CD4-positive, alpha-beta T cell (primary cell): ENCODE measurements at places on chromosomes 16 and 17.
A peak's percentile ranks its signal among the peaks of the same experiment; 100 is the strongest.

- no peak overlapping the region for H3K27ac ChIP-seq
- H3K4me1 ChIP-seq = no peaks in the 10 kb centered on the region
- H3K27me3 ChIP-seq = no peaks in the 10 kb centered on the region
- no peak overlapping the region for H3K4me3 ChIP-seq
- DNase-seq = no peak
These were observed 211.7 kb downstream of the C16orf78 start for GRCh38 chr16:49585143-49585832.

DNA sequence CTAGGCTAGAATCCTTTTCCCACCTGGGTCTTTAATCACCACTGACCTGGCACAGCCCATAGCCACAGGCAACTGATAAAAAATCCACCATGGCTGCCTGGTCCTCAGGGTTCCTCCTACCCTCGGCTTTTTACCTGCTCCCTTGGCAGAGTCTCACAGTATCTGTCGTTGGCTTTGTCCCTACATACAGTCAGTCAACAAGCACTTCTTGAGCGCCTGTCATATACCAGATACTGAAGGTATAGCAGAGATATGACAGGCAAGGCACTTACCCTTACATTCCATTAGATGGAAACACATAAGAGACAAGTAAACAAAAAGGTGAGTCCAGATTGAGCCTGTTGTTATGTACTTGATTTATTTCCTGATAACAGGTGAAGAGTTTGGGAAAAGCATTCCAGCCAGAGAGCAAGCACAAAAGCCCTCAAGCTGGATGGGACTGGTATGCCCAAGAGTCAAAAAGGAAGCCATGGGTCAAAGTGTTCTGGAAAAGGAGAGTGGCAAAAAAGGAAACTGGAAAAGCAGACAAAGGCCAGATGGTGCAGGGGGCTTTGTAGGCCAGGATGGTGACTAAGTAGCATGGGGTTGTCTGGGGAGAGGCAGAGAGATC lies 247.0 kb downstream of the CHD9NB start:
- no peaks in the 10 kb centered on the region for H3K27me3 ChIP-seq
- DNase-seq = no peak
- no peak overlapping the region for H3K4me3 ChIP-seq

- H3K36me3 ChIP-seq = no peaks in the 10 kb centered on the region
- DNase-seq = no peak
- H3K27me3 ChIP-seq = no peaks in the 10 kb centered on the region
- no peak overlapping the region for H3K27ac ChIP-seq
These were observed 9.5 kb upstream of the ADAM11 start for GRCh38 chr17:44749076-44749979.

- H3K4me3 ChIP-seq = no peak overlapping the region
- H3K4me1 ChIP-seq = no peaks in the 10 kb centered on the region
These were observed 126.1 kb upstream of the PLCG2 start for GRCh38 chr16:81652798-81653505.

GRCh38 chr16:46621934-46622676 lies 926 bp upstream of the SHCBP1 start:
- H3K27me3 ChIP-seq = no peaks in the 10 kb centered on the region
- H3K4me1 ChIP-seq = peaks cover 10% of the 10 kb centered on the region
- no peak overlapping the region for H3K27ac ChIP-seq
- no peaks in the 10 kb centered on the region for H3K36me3 ChIP-seq
- peak overlapping the region; percentile 57 for H3K4me3 ChIP-seq

DNA sequence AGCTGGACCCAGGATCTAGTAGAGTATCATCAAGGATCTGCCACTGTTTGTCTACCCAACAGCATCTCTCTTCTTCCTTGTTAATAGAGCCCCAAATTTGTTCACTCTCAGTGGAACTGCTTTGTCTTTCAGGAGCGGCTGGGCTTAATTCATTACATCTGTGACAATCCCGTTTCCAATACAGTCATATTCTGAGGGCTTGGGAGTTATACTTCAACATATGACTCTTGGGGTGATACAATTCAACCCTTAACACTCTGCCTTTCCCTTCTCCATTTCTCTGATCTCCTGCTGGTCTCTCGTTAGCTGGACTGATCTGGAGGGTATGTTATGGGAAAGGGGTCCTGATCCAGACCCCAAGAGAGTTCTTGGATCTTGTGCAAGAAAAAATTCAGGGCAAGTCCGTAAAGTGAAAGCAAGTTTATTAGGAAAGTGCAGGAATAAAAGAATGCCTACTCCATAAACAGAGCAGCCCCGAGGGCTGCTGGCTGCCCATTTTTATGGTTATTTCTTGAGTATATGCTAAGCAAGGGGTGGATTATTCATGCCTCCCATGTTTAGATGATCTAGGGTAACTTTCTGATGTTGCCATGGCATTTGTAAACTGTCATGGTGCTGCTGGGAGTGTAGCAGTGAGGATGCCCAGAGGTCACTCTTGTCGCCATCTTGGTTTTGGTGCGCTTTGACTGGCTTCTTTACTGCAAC lies 42.4 kb downstream of the IQCK start:
- H3K27ac ChIP-seq = no peak overlapping the region
- DNase-seq = no peak
- H3K36me3 ChIP-seq = no peaks in the 10 kb centered on the region
- H3K27me3 ChIP-seq = no peaks in the 10 kb centered on the region
